ENCODE measurements at places on chromosomes 5 and 9.

DNA sequence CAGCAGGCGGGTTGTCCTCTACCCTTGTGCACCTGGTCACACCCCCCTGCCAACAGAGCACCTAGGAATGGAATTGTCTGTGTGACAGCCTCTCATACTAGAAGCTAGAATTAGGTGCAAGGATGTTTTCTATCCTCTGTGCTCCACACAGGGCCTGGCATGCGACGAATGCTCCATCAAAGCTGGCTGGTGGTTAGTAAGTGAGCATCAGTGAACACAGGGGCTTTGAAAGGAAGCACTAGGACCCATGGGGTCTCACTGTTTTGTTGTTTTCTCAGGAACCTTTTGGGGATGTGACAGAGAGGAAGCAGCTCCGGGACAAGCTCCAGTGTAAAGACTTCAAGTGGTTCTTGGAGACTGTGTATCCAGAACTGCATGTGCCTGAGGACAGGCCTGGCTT lies 32.3 kb downstream of the GALNT12 start:
- DNase-seq = no peak

DNA sequence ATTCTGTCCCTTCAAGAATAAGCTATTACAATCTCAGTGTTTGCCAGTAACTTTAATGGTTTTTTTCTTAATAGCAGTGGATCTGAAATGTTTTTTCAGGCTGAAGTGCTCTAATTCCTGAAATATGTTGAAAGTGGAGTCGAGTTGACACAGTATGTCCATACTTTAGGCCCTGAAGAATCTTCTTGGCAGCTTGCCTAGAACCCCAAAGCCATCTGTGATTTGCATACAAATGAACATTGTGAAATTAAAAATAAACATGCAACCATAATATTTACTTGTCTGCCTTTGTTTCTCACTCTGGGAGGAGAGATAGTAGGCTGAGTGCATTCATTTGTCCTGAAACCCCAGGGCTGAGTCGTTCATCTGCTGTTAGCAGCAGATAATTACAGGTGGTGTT lies 152.7 kb downstream of the ADCY2 start:
- DNase-seq = no peak

GRCh38 chr9:85053206-85053786 lies 383.8 kb downstream of the NTRK2 start:
- no peak for DNase-seq

- DNase-seq = peak; percentile 22
These were observed 704.3 kb upstream of the ZNF608 start for GRCh38 chr5:125450771-125451170.

DNA sequence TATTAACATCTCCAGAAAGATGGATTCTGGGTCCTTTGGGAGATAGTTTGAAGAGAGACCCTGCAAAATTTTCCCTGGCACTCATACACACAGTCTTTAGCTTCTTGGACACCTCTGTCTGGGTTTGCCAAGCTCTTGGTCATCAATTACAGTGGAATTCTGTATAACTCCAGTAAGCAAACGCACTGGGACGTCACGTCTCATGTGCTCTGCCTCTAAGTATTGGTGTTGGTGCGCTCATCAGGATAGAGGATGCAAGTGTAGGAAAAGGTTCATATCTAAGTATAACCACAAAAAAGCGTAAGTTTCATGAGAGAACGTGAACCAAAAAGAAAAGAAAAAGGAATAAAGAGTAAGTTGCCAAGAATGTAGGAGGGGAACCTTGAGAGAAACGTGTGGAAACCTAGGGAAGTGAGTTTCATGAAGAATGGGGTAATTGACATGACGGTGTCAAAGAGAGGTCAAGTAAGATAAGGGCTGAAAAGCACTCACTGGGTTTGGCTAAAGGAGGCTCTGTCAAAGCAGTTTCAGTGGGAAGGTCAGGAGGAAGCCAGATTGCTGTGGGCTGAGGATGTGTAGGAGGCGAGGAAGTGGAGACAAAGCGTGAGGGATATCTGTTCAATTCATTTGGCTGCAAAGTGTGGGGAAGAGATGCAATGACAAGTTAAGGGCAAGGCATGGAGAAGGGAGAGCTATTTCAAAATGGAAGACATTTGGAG lies 92.7 kb downstream of the RAD23B start:
- DNase-seq = no peak

Measured in fibroblast of skin of abdomen (primary cell).